ENCODE measurements at places on chromosomes 2 and 18.

DNA sequence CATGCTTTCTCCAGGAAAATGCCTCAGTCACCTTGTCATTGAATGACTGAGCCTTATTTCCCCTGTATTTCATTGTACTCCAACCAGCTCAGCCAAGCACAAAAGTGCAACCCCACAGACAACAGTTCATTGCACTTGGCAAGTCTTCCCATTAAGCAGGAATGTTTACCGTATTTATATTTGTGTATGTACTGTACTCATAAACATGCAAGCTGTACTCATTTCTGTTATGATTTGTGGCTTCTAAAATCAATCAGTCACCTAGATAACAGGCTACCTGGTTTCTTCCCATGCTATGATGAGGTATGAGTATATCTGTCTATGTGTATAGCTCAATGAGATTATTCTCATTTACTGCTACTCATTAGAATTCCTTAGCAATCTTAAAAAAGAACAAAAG lies 505.5 kb upstream of the FAM98A start:
- no peak for DNase-seq

DNA sequence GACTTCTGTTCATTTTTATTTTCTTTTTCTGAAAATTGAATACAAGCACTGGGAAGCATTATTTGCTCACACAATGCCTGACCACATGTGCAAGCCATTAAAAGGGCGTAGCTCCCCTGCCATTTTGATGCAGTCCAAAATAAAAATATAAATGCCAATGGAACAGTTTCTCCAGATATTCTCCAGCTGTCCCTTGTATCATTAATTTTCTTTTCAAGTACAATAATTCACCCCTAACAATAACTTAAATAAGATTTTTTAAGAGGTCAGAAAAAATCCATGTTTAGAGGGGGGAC lies 168.0 kb downstream of the TMEFF2 start:
- no peak for DNase-seq

DNA sequence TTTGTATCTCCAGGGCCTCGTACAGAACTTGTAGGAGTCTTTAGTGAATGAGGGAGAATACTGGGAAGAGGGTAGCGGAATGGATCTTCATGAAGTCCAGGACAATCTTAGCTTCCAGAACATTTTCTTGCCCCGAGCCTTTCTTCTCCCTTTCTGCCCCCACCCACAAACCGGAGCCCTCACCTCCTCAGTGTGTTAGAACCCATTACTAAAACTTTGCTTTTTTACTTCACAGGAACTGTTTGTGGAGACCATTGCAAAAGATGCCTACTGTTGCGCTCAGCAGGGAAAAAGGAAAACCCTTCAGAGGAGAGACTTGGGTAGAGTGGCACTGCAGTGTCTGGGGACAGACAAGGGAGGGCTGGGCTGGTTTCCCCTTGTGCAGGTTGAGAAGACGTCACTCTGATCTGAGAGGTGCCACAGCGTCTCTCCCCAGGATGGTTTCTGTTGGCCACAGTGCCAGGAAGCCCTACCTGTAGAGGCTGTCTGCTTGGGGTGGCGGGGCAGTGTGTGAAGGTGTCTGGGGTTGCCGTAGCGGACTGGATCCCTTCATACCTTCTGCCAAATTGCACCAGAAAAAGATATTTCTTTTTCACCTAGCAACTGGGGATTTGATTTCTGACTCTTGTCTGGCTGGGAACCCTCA lies 786 bp downstream of the POLE4 start:
- DNase-seq: no peak

- no peak for DNase-seq
Measured at GRCh38 chr2:223767341-223767740, 70.0 kb downstream of the AP1S3 start.

DNA sequence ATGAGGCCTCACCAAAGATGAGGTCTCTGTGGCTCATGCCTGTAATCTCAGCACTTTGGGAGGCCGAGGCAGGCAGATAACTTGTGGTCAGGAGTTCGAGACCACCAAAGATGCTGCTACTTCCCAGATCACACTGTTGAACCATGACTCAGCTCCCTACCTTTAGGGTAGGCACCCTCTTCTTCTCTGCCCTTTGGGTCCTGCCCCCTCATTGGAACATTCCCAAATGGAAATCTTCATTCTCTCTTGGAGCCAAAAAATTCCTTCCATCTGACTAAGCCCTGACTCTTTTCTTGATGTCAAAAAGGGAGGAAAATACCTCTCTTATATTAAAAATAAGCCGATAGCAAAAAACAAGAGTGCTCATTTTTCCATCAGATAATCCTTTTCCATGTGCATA lies 183.5 kb downstream of the PAX3 start:
- no peak for DNase-seq

GRCh38 chr2:104043864-104044263 lies 810.1 kb upstream of the POU3F3 start:
- DNase-seq: no peak

DNA sequence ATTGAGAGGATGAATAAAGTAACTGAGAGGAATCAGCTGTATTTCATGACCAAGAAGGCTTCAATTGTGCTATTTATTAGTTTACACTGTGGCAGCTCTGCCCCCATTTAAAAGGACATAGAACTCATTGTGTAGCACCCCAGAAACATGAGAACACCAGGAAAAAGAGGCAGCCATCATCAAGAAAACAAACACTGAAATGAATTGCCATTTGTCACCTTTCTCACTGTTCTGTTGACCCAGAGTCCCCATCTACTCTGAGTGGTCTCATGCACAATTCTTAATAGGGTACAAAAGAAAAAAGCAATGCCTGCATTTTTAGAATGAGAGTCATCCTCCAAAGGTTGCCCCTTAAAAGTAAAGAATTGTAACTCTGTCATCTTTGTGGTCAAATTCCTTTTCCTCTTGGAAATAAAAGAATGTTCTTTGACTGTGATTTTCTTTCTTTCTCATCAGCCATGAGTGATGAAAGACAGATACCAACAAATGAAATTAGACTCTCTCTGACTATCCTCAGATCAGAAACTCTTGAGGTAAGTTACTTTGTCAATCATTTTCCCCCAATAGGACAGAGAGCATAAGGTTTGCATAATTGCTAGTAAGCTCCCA lies 1941.9 kb upstream of the PIK3C3 start:
- no peak for DNase-seq

DNA sequence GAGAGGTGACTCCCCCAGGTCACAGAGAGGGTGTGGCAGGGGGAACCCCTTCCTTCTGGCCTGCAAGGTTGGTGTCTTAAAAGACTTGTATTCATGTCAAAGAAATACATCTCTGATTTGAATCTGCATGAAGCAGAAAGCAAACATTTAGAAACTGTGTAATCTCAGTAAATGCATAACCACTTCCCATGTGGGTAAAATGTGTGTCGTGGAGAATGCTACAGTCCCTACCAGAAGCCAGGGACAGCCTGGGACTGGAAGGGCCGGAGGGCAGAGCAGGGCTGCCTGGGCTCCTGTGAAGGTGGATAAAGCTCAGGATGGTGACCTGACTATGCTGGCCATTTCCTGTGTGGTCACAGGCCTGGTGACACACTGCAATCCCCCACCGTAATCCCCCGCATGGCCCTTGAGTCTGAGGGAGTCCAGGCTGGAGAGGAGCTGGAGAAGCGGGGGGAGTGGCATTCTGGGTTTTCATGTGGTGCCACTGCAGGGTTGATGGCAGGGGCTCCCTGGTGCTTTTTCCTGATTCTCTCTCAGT lies 102.2 kb downstream of the LRRC30 start:
- DNase-seq: no peak

DNA sequence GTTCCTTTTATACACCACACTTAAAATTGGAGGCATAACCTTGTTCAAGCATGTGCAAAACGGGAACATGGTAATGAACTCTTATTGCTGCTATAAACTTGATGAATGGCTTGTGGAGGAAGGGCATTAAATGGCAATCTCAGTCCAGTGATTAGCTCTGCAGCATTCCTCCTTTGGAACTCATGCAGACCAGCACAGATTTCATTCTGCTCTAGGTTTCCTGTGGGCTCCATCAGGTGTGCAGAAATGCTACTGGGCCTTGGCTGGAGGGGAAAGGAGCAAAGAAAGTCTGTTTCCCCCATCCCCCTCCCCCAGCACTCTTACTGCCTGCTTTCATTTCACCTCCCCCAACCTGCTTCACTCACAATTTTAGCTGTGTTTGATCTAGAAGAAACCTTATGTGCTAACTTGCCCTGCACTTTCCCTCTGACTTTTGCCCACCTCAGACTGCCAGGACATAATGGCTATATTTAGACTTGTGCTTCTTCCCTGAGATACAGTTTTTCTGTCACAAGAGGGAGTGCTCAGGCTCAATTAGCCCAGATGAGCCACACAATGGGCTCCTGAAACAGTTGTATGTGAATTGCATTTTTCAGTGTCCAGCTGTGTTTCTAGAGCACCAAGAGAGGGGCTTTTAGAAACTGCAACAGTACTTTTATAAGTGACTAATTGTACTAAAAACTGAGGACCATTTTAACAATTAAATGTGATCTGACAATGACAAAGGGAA lies 109.8 kb downstream of the FSHR start:
- DNase-seq: no peak

DNA sequence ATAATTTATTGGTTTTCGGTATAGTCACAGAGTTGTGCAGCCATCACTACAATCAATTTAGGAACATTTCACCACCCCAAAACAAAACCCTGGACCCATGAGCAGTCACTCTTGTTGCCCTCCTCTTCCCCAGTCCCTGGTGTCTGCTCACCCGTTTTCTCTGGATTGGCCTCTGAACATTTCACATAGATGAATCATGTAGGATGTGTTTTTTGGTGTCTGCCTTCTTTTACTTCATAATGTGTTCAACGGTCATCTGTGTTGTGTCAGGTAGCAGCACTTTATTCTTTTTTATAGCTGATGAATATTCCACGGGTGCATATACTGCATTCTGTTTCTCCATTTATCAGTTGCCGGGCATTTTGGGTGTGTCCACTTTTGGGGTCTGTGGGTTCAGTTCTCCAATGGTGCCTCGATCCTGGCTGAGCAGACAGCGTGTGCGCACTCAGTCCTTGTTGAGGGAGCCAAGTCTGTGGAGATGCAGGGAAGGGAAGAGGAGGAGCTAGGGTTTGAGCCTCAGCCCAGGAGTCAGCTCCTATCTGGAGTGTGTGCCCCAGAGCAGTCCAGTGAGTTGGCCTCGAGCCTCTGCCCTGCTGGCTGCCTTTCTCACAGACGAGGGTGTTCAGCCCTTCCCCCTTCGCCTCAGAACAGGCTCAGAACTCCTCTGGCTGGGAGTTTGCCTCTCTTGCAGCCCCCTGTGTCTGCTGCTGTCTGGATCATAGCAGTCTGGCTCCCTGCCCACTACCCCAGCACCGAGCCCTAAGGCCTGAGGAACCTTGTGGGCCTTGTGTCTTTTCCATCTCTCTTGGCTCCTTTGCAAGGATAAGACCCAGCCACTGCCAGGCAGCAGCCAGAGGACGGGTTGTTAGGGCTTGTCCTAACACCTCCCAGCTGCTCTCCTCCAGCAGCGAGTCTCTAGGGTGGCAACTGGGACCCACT lies 18.0 kb downstream of the C2orf74 start:
- no peak for DNase-seq

GRCh38 chr2:85247610-85248009 lies 80.2 kb downstream of the TGOLN2 start:
- DNase-seq: no peak

DNA sequence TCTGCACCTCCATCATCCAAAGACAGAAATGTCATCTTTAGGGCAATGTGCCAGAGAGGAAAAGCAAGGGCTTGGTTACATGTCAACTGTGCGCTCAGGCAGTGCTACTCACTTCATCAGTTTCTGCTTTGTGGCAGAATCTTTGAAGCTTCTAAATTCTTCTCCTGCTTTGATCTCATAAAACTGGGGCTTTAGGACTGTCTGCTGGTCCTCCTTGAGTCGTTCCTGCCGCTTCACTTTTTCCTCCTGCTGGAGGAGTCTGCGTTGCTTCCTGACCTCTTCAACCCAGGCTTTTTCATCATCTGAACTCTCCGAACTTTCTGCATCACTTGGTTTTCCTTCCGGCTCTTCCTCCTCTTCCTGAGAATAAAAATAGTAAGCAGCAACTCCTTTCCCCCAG lies 100.8 kb downstream of the NOL10 start:
- DNase-seq: no peak

DNA sequence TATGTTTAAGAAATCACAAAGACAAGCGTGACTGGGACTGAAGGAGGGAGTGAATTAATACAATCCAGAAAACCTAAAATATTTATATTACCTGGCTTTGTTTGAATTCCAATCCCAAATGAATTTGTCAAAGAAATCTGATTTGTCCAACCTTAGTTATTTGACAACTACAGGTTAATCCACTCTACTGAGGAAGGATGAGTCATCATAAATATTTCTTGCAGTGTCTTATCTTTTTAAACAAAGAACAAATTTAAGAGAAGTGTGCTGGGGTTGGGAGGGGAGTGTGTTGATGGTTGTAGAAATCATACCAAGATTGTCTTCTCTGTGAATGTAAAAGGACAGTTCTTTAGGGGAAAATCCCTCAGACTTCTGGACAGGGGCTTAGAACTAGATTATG lies 1106.3 kb upstream of the SLC39A10 start:
- no peak for DNase-seq

GRCh38 chr18:34493566-34494358 lies 216.3 kb upstream of the DTNA start:
- DNase-seq: no peak

GRCh38 chr2:194104687-194105086 lies 1552.3 kb upstream of the SLC39A10 start:
- no peak for DNase-seq

GRCh38 chr2:42770288-42771131 lies 6.6 kb upstream of the OXER1 start:
- no peak for DNase-seq

DNA sequence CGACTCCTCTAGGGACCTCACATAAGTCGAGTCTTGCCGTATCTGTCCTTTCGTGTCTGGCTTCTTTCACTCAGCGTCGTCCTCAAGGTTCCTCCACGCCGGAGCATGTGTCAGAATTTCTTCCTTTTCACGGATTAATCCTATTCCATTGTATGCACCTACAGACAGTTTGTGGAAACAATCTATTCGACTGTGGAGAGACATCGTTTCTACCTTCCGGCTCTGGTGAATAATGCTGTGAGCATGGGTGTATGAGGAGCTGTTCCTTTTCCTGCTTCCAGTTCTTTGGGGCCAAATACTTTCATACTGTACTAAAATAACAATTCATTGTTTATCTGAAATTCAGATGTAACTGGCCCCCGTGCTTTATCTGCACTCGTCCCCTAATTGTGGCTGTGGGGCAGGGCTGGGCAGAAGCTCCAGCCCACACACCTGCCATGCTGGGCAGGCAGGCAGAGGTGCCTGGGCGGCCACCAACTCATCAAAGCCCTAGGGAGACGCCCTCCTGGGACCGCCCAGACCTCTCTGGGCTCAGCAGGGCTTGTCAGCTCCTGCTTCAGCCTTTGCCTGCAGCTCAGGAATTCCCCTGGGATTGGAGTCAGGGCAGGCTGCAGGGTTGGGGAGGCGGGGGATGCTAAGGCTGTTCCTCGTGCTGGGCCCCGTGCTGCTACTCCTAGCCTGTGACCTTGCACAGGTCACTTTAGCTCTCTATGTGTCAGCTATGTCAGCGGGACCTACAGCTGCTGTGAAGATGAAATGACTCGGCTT lies 14.5 kb downstream of the GPC1 start:
- DNase-seq: no peak

DNA sequence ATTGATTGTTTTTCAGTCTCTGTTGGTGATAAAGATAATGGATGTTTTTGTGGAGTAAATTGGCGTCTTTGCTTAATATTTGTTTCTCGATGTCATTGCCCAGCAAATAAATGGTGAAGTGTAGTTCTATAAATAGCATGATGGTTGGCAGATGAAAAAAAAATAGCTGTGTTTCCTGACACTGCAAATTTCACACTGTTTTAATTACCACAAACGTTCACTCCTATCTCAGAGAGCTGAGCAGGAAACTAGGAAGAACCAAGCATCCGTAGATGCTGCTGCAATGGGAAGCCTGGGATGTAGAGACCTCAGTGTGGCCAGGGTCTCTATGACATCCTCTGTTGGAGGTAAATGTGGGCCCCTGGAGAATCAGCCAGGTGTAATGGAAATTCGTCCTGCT lies 183.2 kb downstream of the CYRIA start:
- DNase-seq: no peak
